ENCODE measurements at places on chromosomes 2 and 18.

- DNase-seq, result no peak
These were observed 43.0 kb downstream of the ANKRD36B start for GRCh38 chr2:97546711-97547110.

DNA sequence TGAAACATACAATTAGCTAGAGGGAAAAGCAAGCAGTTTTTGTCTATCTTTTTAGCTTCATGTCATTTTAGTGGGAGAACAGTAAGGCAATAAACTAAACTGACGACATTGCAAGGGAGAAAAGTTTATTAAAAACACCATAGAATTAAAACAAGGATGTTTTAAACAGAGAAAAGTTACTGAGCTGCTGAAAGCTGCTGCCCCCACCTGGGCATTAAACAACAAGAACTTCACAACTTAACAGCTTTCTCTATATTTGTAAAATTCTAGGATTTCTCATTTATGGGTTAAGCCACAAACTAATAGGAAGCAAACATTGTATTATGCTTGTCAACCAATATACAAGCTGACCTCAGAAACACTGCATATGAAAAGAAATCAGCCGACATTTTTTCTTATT, 289.2 kb downstream of the ERBB4 start:
- DNase-seq, result no peak

- DNase-seq, result no peak
These were observed 329.7 kb downstream of the FSIP2 start for GRCh38 chr2:186068139-186068801.

DNA sequence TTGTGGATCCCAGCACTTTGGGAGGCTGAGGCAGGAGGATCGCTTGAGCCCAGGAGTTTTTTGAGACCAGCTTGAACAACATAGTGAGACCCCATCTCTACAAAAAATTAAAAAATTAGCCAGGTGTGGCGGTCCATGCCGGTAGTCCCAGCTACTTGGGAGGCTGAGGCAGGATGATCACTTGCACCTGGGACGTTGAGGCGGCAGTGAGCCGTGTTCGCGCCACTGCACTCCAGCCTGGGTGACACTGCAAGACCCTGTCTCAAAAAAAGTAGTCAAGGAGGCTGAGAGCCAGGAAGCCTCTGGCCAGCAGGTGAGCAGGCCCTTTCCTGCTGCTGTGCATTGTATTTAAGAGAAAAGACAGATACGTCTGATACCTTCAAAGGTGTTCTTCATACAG, 11.1 kb upstream of the PROC start:
- no peak for DNase-seq

- DNase-seq, result no peak
These were observed 303.1 kb upstream of the FBXO11 start for GRCh38 chr2:48209214-48209885.

DNA sequence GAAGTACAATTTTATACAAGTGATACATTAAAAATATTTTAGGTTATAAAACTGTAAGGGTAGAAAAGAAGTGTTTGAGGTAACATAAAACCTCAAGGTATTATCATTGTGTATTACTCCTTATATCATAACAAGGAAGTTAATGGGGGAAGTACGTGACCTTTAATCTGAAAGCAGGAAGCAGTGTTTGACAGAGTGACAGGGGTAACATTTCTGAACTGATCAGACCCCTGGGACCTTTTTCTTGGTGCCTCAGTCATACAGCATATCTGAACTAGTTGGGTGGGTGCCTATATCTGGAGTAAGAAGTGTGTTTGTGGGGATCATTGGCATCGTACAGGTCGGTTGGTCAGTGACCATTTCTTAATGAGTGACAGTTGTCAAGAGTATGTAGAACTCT, 43.0 kb downstream of the MALT1 start:
- no peak for DNase-seq
